Midbrain (tissue), 1 donor: ENCODE measurements at places on chromosomes 6 and 20.

DNA sequence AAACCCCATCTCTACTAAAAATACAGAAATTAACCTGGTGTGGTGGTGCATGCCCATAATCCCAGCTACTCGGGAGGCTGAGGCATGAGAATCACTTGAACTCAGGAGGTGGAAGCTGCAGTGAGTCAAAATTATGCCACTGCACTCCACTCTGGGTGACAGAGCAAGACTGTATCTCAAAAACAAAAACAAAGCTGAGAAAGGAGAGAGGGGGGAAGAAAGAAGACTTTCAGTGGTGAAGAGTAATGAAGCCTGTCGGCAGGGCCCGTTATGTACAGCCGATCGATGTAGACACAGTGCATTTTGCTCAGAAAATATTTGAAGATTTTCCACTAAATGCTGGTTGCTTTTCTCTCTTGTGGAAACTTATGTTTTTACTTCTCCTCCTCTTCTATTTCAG lies 13.8 kb downstream of the VAPB start:
- no peak for DNase-seq

- no peak for DNase-seq
Observed at GRCh38 chr6:150632785-150633485, 33.2 kb downstream of the PLEKHG1 start.

- no peak for DNase-seq
Observed at GRCh38 chr20:50323777-50324775, 133.4 kb downstream of the CEBPB start.

GRCh38 chr6:17478223-17478907 lies 85.0 kb downstream of the CAP2 start:
- DNase-seq = no peak

GRCh38 chr6:26152226-26153101 lies 65.2 kb downstream of the HFE start:
- DNase-seq = no peak

DNA sequence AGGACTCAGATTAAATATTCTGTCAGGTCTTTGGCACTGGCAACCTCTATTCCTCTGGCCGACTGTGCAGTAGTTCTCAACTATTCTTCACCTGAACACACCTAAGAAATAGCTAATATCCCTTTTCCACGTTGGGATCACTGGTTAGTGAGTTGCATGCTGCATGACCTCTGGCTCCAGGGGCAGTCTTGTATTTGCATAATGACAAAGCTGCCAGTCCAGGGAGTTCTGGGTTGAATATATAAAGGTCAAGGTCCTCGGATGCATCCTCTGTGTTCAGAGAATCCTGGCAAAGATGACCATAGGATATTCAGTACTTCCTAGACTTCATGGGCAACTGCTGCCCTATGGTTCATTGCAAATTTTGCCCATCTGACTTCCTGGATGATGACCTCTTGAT lies 131.2 kb downstream of the DNAH8 start:
- no peak for DNase-seq

GRCh38 chr6:84867521-84867920 lies 103.1 kb upstream of the TBX18 start:
- no peak for DNase-seq

- DNase-seq = no peak
Observed at GRCh38 chr6:148407372-148407771, 64.7 kb downstream of the SASH1 start.

DNA sequence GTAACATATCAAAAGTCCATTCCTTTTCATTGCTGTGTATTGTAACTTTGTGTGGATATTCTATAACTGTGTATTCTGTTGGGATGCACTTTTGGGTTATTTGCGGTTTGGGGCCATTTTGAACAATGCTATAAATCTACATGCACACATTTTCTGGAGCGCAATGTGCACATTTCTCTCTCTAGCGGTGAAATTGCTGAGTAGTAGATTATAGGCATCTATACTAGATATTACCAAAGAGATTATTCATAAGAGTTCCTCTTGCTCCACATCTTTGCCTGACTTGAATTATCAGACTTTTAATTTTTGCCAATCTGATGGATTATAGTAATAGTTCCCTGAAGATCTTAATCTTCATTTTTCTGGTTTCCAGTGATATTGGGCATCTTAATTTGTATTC lies 18.3 kb upstream of the FRK start:
- no peak for DNase-seq

GRCh38 chr20:31861385-31862156 lies 8.8 kb downstream of the DUSP15 start:
- DNase-seq = peak; percentile 24

- no peak for DNase-seq
Observed at GRCh38 chr6:165686596-165687365, 23.7 kb upstream of the PDE10A start.

- no peak for DNase-seq
Observed at GRCh38 chr20:36527331-36528125, 13.8 kb upstream of the MYL9 start.

DNA sequence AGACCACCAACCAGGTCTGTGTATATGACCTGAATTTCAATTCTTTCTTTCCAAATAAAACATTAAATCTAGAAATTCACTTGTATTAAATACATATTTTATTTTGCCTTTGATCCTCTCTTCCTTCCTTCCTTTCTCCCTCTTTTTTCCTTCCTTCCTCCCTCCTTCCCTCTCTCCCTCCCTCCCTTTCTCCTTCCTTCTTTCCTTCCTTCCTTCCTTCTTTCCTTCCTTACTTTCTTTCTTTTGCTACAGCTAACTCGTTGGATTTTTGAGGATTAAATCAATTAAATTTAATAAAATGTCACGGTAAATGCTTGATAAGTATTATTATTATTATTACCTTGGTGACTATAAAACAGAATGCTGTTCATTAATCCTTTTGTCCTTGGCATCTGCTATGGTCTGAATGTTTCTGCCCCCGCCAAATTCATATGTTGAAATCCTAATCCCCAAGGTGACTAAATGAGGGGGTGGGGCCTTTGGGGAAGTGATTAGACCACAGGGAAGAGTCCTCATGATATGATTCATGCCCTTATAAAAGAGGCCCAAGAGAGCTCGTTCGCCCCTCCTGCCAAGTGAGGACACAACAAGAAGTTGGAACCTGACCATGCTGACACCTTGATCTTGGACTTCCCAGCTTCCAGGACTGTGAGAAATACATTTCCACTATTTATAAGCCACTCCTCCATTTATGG lies 67.6 kb upstream of the BTBD3 start:
- no peak for DNase-seq

GRCh38 chr20:25273541-25274358 lies 25.9 kb downstream of the PYGB start:
- DNase-seq = peak; percentile 54

DNA sequence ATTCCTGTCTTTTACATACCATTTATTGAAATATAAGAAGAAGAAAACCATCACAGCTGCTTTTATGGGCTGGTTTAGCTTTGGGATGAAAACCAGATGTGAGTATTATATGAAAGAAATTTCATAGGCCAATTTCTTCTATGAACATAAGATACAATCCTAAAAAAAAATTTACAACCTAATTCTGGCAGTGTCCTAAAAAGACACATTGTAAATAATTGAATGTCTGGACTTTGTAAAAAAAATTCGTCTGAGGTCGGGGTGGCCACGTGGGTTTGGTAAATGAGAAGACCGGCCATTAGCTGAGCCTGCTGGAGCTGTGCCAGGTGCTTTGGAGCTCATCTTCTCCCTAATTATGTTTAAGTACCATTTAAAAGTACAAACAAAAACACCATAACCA lies 26.8 kb downstream of the DACT2 start:
- DNase-seq = no peak

- DNase-seq = no peak
Observed at GRCh38 chr6:155528982-155529453, 73.4 kb upstream of the NOX3 start.

- DNase-seq = no peak
Observed at GRCh38 chr6:70241991-70242420, 60.9 kb downstream of the COL9A1 start.

- no peak for DNase-seq
Observed at GRCh38 chr6:11043961-11044711, at the start of gene ELOVL2. TSS of gene ELOVL2 (minus strand) at chr6:11044305. CDS start at chr6:11044230, 75 bp downstream.

GRCh38 chr6:113141901-113142300 lies 715.2 kb upstream of the MARCKS start:
- DNase-seq = no peak

- DNase-seq = peak; percentile 45
Observed at GRCh38 chr6:33427585-33428223, 7.8 kb downstream of the SYNGAP1 start.

- DNase-seq = no peak
Observed at GRCh38 chr6:42440778-42441696, 10.7 kb downstream of the TRERF1 start.

GRCh38 chr6:147625946-147626345 lies 117.5 kb downstream of the SAMD5 start:
- no peak for DNase-seq

GRCh38 chr6:14075095-14075503 lies 42.5 kb upstream of the CD83 start:
- no peak for DNase-seq

DNA sequence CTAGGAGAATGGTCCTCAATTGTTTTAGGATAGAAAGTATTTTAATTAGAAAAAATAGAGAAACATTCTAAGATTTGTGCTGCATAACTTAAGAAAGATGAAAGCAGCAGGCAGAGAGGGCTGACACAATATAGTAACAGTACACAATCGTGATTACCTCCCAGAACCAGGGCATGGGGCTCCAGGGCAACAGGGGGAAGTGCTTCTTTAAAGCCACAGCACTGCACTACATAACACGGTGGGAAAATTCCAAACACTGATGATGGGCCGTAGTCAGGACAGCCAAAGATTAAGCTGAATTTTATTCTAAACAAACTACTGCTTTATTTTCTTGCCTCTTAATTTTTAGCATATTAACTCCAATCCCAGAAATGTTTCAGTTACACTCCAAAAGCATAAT lies 14.4 kb downstream of the EXOC2 start:
- DNase-seq = no peak

GRCh38 chr20:60011512-60012507 lies 53.6 kb downstream of the CDH26 start:
- no peak for DNase-seq

GRCh38 chr6:116924245-116924644 lies 47.2 kb downstream of the RFX6 start:
- DNase-seq = no peak

DNA sequence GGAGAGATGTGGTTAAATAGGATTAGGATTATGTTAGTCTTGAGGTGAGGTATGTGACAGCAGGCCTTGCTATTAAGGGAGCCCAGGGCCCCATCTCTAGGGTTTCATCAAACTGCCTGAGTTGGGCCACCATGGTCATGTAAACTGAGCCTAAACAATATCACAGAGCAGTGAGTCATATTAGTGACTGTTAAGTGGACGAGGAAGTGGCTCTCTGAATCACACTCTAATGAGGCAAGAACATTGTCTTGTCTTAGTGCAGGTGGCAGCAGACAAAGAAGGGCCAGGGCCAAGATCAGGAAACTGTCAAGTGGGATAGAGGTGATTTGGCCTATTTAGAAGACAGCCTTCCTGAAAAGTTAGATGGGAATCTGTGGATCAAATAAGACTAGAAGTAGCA lies 23.1 kb downstream of the ENPP3 start:
- no peak for DNase-seq

GRCh38 chr20:7379621-7380220 lies 560.5 kb downstream of the HAO1 start:
- DNase-seq = no peak

GRCh38 chr20:32050851-32051556 lies 1.0 kb upstream of the HCK start:
- DNase-seq = no peak

DNA sequence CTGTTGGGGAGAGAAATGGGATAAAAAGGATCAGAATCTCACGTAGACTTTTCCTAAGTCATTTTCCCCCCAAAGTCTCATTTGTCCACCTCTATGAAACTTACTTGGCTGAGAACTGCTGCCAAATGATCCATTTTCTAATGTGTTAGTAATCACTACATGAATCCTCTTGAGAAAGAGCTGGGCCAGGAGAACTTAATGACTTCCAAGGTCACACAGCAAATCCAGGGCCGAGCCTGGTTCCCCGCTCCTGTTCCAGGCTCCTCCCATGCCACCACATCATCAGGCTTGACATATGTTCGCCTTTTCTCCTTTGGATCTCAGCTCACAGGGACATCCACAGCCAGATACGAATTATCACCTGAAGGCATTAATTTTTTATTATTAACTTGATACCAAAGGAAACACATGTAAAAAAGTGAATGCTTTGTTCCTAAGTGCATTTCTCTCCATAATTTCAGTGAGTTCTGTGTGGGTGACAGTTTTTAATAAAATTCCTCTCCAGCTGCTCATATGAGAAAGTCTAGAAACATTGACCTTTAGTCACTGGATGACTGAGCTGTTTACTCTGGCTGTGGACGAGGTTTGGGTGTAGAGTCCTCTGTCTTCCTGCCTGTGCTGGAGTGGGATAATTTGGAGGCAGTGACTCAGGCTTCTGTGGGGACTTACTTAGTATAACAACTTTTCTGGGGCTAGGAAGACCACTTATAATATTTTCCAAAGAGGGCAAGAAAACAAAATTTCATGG lies 276.3 kb downstream of the PAX1 start:
- no peak for DNase-seq

DNA sequence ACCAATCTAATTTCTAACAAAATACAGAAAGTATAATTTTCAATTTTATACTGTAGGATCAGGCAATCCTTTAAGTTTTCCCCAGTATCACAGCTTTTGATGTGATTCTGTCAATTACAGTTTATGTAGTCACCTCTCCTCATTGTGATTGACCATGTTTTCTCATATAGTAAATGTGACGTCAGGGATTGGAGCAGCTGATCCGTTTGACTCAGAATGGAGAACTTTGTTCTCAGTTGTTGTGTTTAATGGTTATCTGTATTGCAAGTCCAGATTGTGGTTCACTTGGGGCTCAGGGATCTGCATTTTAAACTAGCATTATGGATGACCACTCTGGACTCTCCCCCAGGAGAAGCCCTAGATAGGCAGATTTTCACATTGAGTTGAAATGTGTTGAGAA lies 90.6 kb downstream of the DNAH8 start:
- DNase-seq = no peak

GRCh38 chr6:80767808-80768207 lies 661.3 kb downstream of the BCKDHB start:
- DNase-seq = no peak

GRCh38 chr20:19497064-19497463 lies 261.0 kb upstream of the RIN2 start:
- no peak for DNase-seq

DNA sequence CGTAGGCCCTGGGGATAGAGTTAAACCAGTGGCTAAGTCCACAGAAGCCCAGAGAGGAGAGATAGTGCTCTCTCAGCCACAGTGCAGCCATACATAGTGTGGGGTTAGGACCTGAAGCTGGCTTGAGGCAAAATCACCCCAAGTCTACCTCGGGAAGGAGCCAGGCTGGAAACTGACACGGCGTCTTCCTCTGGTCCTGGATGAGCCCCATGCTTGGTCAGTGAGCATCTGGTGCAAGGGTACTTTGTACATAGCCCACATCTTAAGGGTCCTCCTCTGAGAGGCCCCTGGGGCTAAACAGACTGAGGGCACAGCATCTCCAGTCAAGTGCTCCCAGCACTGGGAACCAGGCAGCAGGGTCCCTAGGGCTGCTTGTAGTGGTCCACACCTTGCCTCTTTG lies 45.6 kb downstream of the CDH26 start:
- DNase-seq = no peak
